Heart left ventricle (tissue), 16 donors: ENCODE measurements at places on chromosomes 6 and 20. TPM values are rescaled to one million over a fixed set of nuclear protein-coding genes. Genes with fewer than 3 reads are reported as not detected.

DNA sequence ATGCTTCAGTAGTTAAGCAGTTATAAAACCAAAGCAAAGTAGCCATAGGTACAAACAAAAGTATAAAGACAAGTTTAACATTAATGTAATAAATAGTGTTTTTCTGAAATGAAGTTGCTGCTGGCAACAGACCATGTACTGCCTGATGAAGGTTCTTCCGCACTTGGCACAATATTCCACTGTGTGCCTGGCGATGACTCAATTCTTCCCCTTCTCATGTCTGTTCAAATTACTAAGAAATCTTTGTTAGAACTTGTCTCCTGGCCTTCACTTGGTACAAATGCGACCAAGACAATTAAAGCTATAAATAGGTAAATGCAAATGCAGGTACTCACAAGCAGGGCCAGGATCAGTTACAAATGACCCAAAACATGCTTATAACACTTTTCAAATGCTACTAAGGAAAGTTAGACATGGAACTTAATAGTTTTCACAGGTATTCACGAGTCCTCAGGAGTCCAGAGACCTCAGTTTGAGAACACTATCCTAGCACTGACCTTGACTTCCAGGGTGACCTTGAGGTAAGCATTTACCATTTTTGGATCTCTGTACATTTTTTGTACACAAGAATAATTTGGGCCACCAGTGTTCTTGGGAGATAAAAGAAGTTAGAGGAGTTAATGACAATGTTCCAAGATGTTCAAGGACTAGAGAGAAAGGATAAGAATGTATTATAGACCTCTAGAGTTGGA is 8.1 kb upstream of the DDR1 start:
- H3K4me3 ChIP-seq = no peak overlapping the region
- H3K4me1 ChIP-seq = no peaks in the 10 kb centered on the region
- H3K27ac ChIP-seq = no peak overlapping the region
- no peak for DNase-seq

- peaks cover 7% of the 10 kb centered on the region for H3K27me3 ChIP-seq
- no peaks in the 10 kb centered on the region for H3K4me1 ChIP-seq
- no peak for DNase-seq
- H3K27ac ChIP-seq = no peak overlapping the region
- H3K4me3 ChIP-seq = no peak overlapping the region
These were observed 60.8 kb upstream of the APCDD1L start for GRCh38 chr20:58575776-58576602.

GRCh38 chr20:8858181-8858787 is 210.6 kb upstream of the PLCB4 start:
- no peak overlapping the region for H3K27ac ChIP-seq
- peaks cover 13% of the 10 kb centered on the region for H3K4me1 ChIP-seq
- no peak for DNase-seq
- H3K4me3 ChIP-seq = no peak overlapping the region
- H3K36me3 ChIP-seq = no peaks in the 10 kb centered on the region

- no peak overlapping the region for H3K4me3 ChIP-seq
- H3K4me1 ChIP-seq = no peaks in the 10 kb centered on the region
- H3K36me3 ChIP-seq = no peaks in the 10 kb centered on the region
- DNase-seq = no peak
These were observed 62.4 kb downstream of the E2F3 start for GRCh38 chr6:20464041-20464440.

DNA sequence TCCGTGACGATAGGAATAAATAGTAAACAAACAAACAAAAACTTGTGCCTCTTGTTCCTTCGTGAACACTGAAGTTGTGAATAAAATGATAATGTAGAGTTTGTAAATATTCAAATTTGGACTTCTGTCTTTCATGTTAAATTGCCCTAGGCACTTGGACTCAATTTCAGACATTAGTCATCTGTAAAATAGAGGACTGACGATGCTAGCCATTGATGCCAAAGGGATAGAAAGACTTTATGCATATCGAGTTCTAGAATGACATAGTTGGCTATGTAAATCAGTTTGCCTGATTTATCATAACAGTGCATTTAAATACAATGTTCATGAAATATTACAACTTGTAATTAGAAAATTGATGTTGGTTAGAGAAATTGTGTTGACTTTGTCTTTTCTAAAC is 45.9 kb upstream of the FLRT3 start:
- no peaks in the 10 kb centered on the region for H3K36me3 ChIP-seq
- no peaks in the 10 kb centered on the region for H3K4me1 ChIP-seq
- DNase-seq = no peak
- no peaks in the 10 kb centered on the region for H3K27me3 ChIP-seq
- H3K27ac ChIP-seq = no peak overlapping the region

DNA sequence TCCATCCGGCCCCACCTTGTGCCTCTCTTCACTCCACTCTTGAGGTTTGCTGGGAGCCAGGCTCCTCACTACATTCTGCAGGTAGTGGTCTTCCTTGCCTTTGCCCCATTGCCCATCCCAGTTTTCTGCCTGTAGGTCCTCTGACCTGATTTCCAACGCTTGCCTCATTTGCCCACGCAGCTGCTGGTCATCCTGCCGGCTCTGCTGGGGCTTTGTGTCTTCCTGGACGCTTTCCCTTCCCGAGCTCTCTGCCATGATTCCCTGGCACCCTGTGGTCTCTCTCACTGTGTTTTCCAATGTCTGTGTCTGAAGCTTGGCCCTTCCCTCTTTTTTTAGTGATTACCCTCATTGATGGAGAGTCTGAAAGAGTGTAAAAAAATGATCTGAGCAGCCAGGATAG is 451.6 kb downstream of the UTRN start:
- H3K27me3 ChIP-seq = no peaks in the 10 kb centered on the region
- H3K27ac ChIP-seq = no peak overlapping the region
- no peak for DNase-seq

DNA sequence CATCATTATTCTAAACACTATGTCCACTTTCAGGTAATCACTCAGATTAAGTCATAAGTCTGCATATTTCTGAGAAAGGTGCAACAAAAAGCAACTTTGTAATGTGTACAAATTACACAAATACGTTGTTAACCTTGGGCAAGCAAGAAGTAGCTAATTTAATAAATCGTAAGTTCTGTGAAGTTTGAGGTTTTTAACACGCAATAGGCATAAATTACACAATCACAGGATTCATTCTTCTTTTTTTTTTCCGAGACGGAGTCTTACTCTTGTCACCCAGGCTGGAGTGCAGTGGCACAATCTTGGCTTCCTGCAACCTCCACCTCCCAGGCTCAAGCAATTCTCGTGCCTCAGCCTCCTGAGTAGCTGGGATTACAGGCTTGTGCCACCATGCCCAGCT is 57.2 kb upstream of the F13A1 start:
- no peak overlapping the region for H3K27ac ChIP-seq
- no peaks in the 10 kb centered on the region for H3K4me1 ChIP-seq
- no peaks in the 10 kb centered on the region for H3K36me3 ChIP-seq
- no peak overlapping the region for H3K4me3 ChIP-seq
- H3K27me3 ChIP-seq = no peaks in the 10 kb centered on the region

GRCh38 chr20:24236201-24236600 is 233.2 kb upstream of the SYNDIG1 start:
- no peak overlapping the region for H3K4me3 ChIP-seq
- H3K27ac ChIP-seq = no peak overlapping the region
- H3K36me3 ChIP-seq = no peaks in the 10 kb centered on the region
- H3K27me3 ChIP-seq = no peaks in the 10 kb centered on the region
- no peaks in the 10 kb centered on the region for H3K4me1 ChIP-seq
- no peak for DNase-seq

DNA sequence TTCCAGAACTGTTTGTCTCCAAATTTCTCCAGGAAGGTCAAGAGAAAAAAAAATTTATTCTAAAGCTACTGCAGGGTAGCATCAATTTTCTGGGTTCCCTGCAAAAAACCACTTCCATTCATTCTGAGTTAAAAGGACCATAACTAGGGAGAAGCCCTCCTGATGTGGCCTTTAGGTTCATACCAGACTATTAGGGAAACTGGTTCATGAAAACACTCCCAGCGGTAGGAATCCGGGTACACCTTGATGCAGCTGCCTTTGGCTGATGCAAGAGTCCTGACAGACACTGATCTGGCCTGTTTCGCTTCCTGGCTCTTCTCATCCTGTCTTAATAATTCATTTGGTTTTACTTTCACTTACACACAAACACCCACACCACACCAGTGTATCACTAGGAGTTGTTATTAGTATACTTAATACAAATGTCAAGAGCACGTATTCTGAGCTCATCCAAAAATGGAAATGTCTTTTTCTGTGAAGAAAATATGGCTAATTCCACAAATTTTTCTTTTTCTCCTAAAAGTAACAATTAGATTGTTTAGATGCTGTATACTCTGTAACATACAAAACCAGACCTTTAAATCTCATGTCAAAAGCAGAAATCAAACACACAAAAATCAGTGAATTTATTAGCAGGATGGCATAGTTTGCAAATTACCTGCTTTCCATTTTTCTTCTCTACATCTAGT is 38.4 kb upstream of the ARHGAP18 start:
- H3K27me3 ChIP-seq = no peaks in the 10 kb centered on the region
- H3K36me3 ChIP-seq = no peaks in the 10 kb centered on the region

DNA sequence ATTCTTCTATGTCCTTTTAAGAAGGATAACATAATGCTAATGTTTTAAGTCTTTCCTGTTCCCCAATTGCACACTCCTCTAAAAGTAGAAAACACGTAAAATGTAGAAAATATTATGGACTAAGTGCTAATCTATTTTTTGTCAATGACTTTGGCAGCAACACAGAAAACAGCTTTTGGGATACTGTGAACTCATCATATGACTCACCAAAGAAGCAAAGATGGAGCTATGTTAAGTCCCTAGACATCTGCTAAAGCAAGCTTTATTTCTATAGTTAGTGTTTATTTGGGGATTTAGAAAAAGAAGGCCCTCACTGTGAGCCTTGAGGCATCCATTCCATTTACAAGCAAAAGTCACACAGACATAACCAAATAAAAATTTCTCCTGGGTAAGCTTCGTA is 23.0 kb downstream of the OPN5 start:
- H3K27me3 ChIP-seq = no peaks in the 10 kb centered on the region
- no peaks in the 10 kb centered on the region for H3K36me3 ChIP-seq
- H3K27ac ChIP-seq = no peak overlapping the region
- no peak overlapping the region for H3K4me3 ChIP-seq
- DNase-seq = no peak

GRCh38 chr6:75044846-75045245 is 161.0 kb downstream of the COL12A1 start:
- H3K27ac ChIP-seq = no peak overlapping the region
- H3K4me3 ChIP-seq = no peak overlapping the region
- no peaks in the 10 kb centered on the region for H3K4me1 ChIP-seq

- peak; percentile 66 for DNase-seq
- H3K27me3 ChIP-seq = no peaks in the 10 kb centered on the region
- peak overlapping the region; percentile 93 for H3K4me3 ChIP-seq
- peaks cover 2% of the 10 kb centered on the region for H3K36me3 ChIP-seq
- H3K27ac ChIP-seq = peak overlapping the region; percentile 100
These were observed 516 bp downstream of the GTPBP2 start for GRCh38 chr6:43628393-43629103.

- H3K27ac ChIP-seq = no peak overlapping the region
- H3K27me3 ChIP-seq = no peaks in the 10 kb centered on the region
- H3K4me1 ChIP-seq = peaks cover 35% of the 10 kb centered on the region
- peaks cover 53% of the 10 kb centered on the region for H3K36me3 ChIP-seq
These were observed 1.6 kb downstream of the ARFRP1 start for GRCh38 chr20:63706027-63706695.

The C6orf118 gene
- not detected for total RNA-seq

The TBXT gene
- total RNA-seq = not detected

The BHLHE23 gene
- total RNA-seq = not detected

The MUCL3 gene
- not detected for total RNA-seq

The PTGIS gene
- total RNA-seq = 20.1 TPM

The RIN2 gene
- total RNA-seq = 56.2 TPM

The SIRPA gene
- 73.5 TPM for total RNA-seq
